ENCODE measurements at places on chromosomes 11 and 22.

GRCh38 chr11:119531056-119531455, 108.1 kb upstream of the THY1 start:
- no peak for DNase-seq

GRCh38 chr11:44404301-44404700, 94.4 kb upstream of the ALX4 start:
- DNase-seq = no peak

GRCh38 chr11:92136797-92137196, 87.8 kb upstream of the FAT3 start:
- no peak for DNase-seq

- no peak for DNase-seq
Measured at GRCh38 chr22:27677905-27678458, 123.6 kb downstream of the MN1 start.

DNA sequence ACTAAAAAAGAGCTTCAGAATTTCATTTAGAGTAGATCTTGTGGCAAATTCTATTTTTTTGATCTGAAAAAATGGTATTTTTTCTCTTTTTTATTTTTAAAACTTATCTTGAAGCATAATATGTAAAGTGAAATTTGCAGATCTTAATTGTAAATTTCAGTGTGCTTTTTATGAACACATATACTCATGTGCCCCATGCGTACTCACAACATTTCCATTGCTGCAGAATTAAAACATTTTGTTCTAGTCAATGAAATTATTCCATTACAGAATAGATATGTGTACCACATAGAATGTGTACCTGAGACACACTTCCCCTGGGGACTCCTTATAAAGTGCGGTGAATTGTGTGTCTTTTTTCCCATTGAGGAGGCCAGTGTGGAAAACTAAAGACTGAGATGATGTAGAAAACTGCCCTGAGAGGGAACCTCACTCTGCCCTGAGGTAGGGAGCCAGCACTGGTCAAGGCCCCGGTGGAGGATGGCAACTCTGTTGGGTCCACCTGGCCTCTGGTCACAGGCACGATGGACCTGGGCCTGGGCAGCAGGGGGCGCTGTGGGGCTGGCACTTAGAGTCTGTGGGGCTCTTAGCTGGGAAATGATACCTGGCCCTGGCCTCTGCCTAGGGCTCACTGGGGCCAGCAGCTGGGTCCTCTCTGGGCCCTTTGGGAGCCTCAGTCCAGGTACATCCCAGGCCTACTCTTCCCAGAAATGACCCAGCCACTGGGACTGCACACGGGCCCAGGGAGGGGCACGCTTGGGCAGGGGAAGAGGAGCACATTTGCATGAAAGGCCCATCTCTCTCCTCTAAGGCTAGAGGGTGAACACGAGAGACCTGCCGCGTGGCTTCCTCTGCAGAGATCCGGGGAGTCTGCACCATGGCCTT, 77.9 kb upstream of the TOP3B start:
- DNase-seq = peak; percentile 55

DNA sequence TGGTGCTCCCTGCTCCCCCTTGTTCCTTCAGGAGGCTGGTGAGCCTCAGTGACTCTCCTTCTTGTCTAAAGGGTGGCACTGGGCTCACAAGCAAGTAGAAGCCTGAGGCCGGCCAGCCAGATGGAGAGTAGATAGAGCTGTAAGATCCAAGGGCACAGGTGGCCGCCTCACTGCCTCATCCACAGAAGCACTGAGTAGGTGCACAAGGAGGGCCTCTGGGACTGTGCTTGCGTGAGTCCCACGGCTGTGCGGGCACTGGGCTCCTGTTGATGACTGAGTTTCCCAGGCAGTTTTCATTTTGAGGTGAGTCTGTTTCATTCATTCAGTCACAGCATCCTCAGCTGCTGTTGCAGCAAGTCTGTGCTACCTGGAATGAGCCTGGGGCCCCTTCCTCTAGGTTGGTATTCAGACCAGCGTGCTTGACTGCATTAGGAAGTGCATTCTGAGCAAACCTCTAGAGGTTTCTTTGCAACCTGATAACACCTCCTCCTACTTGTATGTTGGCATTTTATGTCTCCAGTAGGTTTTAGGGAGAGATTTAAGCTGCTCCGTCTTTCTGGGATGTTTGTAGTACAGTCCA, 184.0 kb downstream of the TBC1D22A start:
- DNase-seq = no peak

DNA sequence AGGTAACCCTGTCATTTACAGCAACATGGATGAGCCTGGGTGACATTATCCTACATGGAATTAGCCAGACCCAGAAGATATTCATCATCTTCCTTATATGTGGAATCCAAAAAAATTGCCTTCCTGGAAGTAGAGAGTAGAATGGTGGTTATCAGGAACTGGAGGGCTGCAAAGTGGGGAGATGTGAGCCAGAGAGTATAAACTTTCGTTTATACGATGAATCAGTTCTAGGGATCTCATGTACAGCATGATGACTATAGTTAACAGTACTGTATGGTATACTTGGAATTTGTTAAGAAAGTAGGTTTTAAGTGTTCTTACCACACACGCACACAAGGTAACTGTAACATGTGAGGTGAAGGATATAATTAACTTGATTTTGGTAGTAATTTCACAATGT, 79.1 kb downstream of the TBC1D22A start:
- DNase-seq = no peak

DNA sequence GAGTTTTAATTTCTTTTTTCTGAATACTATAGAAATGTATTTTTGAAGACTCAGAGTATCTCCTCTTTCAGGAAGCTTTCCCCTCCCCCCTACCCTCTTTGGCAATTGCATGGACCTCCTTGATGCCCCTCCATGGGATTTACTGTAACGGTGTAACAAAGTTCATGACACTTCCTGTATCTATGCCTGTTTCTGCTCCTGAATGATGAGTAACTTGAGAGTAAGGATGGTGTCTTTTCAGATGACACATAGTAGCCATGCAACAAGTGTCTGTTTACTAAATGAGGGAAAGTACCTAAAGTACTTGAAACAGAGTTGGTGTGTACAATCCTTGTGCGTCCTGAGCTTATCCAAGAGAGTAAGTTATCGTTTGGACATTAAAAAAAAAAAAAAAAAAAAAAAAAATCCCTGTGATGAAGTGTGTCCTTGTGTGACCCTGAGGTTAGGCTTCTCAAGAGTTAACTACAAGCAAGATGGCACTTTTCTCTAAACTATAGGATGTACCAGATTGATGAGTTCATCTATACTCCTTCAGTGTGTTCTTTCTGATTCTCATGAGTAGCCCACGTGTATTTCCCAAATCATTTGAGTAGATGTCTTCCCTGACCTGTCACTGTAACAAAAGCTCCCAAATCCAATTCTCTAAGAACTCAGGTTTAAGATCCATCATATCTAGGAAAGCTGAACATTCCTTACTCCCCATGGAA, 7.4 kb downstream of the ETS1 start:
- DNase-seq = no peak

- DNase-seq = no peak
Measured at GRCh38 chr11:46239801-46240061, 37.7 kb upstream of the CREB3L1 start.

DNA sequence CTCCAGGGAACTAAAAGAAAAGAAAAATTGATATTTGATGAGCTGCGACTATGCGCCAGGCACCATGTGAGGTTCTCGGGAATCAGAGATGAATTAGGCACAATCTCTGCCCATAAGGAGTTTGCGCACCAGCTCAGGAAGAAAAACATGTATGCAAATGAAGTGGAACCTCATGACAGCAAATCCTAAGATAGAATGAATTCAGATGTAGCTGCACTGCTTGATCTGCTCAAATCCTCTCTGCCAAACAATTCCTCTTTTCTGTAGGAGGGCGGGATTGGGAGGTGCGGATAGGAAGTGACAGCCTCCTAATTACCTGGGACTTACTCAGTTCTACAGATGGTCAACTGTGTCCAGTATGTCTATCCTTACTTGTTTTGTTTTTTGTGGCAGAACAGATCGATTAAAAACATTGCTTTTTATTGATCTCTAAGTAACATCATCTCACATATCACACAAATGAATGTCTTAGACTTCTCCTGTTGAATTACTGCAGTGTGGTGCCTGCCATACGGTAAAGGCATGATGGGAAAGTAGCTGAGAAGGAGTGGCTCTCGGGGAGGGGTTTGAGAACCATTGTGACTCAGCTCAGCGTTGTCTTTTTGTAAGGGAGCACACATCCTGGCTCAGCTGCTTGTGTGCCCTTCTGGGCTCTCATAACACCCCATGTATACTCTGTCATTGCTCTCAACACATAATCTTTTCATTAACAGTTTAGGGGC, 13.9 kb downstream of the CRTAM start:
- DNase-seq = no peak

- peak; percentile 19 for DNase-seq
Measured at GRCh38 chr11:107018219-107018901, at the start of gene GUCY1A2. Gene GUCY1A2, minus strand, starts transcription at chr11:107018476. Its CDS starts 421 bp downstream, at chr11:107018055.

- DNase-seq = no peak
Measured at GRCh38 chr22:25643232-25644000, 78.9 kb downstream of the GRK3 start.

GRCh38 chr11:125341676-125342075, 154.4 kb downstream of the FEZ1 start:
- DNase-seq = no peak

DNA sequence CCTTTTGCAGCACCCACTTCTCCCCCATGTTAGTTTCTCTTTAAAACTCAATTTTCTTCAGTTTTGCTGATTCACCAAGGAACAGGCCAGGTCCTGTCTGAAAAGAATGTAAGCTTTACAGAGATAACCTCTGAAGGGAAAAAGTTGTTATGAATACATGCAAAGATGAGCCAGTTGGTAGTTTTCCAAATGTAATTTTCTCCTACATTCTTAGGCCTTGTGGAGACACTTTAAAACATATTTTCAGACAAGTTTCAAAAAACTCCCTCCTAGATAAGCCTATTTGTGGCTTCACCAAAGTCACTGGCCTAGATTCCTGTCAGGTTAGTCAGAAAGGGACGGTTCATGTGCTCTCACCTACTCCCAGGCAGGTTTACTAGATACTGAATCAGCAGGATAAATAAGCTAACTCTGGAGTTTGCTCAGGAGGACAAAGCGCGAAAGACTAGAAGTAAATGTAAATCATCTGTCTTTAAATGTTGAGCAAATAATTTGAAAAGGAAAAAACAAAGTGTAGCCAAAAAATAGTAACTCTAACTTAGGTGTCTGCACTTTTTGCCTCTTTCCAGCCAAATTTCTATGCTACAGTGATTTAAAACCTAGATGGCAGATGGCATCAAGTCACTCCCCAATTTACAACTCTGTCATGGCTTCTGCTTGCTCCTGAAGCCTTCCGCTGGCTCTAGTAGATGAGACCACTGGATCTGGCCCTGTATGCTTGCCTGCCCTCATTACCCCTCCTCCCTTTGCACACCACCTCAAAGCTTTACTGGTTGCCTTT, 4.9 kb upstream of the ATP6V1E1 start:
- no peak for DNase-seq

DNA sequence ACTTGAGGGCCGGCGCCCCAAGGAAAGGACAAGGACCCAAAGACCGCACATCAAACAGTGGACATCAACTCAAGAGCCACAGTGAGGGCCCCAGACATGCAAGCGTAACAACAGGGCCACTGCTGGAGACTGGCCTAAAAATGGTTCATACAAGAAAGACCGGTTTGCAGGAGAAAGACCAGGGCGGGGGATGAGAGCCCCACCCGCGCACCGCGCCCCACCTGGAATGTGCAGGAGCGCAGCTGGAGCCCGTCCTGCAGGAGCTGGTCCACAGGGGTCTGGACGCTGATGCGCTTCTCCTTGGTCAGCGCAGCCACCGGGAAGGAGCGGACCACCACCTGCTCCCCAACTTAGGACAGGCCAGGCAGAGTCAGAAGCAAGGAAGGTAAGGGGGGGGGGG, 13.9 kb downstream of the SBF1 start:
- DNase-seq = no peak

DNA sequence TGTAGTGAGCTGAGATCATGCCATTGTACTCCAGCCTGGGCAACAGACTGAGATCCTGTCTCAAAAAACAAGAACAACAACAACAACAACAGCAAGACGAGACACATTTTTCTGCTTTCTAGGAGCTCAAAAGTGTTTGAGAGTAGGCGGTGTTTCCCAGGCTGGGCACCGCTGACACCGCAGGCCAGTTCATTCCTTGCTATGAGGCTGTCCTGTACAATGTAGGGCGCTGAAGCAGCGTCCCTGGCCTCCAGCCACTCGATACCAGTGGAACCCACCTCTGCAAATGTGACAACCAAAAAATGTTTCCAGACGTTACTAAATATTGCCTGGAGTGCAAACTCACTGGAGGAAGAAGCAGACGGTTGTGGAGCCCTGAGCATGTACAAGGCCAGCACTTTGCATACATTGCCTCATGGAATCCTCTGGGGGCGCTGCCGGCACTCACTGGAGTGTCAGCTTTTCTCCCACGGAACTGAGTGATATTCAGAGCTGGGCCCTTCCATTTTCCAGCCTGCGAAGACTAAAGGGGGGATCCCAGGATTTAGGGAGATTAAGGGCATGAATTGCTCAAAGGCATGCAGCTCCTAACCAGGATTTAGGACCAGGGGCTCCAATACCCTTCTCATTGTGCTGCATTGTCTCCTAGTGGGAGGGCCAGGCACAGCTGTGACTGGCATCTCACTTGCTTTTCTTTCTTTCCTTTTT, 5.8 kb upstream of the MIEF1 start:
- peak; percentile 82 for DNase-seq

DNA sequence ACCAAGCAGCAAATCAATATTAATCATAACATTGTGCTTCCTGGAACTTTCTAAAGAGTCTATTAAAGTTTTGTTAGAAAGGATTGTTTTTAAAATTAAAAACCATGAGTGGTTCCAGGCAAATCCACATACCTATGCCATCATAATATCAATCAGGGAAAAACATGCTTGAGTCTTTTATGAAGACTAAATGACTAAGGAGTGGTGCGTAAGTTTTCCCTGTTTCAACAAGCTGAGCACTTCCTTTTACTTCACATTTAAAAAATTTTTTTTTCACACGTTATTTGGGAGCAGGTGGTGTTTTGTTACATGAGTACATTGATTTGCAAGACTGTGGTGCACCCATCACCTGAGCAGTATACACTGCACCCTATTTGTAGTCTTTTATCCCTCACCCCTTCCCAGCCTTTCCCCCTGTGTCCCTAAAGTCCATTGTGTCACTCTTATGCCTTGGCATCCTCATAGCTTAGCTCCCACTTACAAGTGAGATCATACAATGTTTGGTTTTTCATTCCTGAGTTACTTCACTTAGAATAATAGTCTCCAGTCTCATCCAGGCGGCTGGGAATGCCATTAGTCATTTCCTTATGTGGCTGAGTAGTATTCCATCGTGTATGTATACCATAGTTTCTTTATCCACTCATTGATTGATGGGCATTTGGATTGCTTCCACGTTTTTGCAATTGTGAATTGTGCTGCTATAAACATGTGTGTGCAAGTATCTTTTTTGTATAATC, 1190.3 kb upstream of the RAG2 start:
- DNase-seq = no peak

GRCh38 chr11:45045683-45046471, 95.2 kb upstream of the TP53I11 start:
- DNase-seq = peak; percentile 67

DNA sequence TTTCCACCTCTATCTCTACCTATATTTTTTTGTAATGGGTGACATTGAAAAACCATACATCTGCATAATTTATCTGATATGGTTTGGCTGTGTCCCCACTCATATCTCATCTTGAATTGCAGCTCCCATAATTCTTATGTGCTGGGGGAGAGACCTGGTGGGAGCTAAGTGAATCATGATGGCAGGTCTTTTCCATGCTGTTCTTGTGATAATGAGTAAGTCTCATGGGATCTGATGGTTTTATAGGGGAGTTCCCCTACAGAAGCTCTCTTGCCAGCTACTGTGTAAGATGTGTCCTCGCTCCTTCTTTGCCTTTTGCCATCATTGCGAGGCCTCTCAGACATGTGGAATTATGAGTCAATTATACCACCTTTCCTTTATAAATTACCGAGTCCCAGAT, 551.0 kb upstream of the ANO5 start:
- DNase-seq = no peak
